Uterus (tissue), 4 donors: ENCODE measurements at places on chromosomes 12 and 14. TPM values are rescaled to one million over a fixed set of nuclear protein-coding genes. Genes with fewer than 3 reads are reported as not detected.

DNA sequence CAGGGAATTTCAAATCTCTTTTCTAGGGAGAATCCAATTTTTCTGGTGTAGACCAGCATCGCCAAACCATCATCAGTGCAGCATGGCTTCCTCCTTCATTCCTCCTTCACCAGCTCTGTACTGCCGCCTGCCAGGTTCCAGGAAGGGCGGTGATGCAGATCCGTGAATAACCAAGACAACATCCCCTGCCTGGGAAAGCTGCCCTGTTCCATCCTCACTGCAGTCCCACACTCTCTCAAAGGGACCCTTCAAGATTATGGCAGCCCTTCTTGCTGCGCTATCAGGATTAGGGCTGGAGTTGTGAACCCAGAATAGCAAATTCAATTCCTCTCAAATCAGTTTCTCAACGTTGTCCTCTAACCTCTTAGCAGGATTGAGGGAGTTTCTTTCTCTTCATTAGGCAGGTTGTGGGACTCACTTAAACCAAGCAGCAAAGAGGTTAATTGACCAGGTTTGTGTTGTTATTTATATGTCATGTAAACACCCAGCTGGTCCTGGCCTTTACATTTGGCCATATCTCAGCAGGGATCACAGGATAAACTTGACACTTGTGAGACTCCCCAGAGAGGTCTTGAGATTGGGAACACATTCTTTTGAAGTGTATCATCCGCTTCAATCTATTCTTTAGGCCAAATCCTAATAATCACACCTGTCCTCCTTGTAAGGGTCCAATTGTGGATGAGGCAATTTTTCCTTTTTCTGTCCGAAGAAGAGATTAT, 26.2 kb downstream of the TMEM30B start:
- H3K27me3 ChIP-seq = no peaks in the 10 kb centered on the region
- no peak for DNase-seq
- H3K4me3 ChIP-seq = no peak overlapping the region
- H3K4me1 ChIP-seq = no peaks in the 10 kb centered on the region
- no peaks in the 10 kb centered on the region for H3K36me3 ChIP-seq

DNA sequence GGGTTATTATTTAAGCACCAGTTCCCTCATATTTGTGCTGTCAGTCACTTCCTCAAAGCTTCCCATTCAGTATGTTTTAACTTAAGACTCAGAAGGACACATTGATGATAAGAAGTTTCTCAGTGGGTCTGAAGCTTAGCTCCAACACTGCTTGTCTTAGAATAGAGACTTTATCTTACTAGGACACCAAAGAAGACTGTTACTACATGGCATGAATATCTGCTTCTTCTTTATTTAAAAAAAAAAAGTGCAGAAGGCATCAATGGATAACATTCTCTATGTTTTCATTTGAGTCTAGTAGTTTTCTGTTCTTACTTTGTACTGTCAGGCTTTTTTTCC, 404.2 kb downstream of the DAD1 start:
- H3K27ac ChIP-seq = no peak overlapping the region
- H3K4me3 ChIP-seq = no peak overlapping the region
- DNase-seq = no peak
- no peaks in the 10 kb centered on the region for H3K27me3 ChIP-seq
- no peaks in the 10 kb centered on the region for H3K36me3 ChIP-seq
- H3K4me1 ChIP-seq = no peaks in the 10 kb centered on the region

- H3K4me1 ChIP-seq = no peaks in the 10 kb centered on the region
- no peak overlapping the region for H3K27ac ChIP-seq
- no peaks in the 10 kb centered on the region for H3K27me3 ChIP-seq
These were observed 140.6 kb upstream of the PELI2 start for GRCh38 chr14:55977392-55978150.

DNA sequence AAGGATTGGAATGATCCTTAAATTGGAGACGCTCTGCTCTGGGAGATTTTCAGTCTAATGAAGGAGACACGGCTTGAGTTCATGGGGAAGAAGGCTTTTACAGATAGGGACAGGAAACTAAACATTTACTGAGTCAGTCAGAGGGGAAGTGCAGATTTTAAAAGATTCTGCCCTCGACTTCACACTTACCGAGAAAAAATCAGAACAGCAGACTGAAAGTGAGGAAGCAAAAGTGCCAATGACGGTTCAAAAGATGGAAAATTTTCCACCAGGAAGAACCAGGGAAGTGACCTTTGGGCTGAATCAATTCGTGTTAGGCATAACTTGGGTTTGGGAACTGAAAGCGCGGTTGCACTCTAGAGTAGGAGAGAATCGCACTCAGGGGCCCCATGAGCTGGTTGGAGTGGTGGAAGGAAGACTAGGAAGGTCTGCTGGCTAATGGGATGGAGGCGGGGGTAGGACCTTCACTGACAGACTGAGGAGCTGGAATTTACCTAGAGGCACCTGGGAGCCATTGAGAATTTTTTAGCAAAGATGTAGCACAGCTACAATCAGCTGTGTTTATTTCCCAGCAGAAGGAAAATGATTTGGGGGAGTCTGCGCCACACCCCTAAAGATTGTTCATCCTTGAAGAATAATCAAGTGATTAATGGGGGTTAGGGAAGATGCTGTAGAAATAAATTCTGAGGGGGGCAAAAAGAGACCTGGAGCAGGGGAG, 1.2 kb downstream of the KCNK13 start:
- H3K36me3 ChIP-seq = no peaks in the 10 kb centered on the region
- no peak for DNase-seq
- H3K27ac ChIP-seq = no peak overlapping the region
- peaks cover 31% of the 10 kb centered on the region for H3K27me3 ChIP-seq

GRCh38 chr12:104482748-104483147, 26.0 kb downstream of the CHST11 start:
- no peak overlapping the region for H3K4me3 ChIP-seq
- H3K4me1 ChIP-seq = no peaks in the 10 kb centered on the region
- no peaks in the 10 kb centered on the region for H3K27me3 ChIP-seq
- H3K27ac ChIP-seq = no peak overlapping the region
- DNase-seq = no peak
- H3K36me3 ChIP-seq = no peaks in the 10 kb centered on the region

DNA sequence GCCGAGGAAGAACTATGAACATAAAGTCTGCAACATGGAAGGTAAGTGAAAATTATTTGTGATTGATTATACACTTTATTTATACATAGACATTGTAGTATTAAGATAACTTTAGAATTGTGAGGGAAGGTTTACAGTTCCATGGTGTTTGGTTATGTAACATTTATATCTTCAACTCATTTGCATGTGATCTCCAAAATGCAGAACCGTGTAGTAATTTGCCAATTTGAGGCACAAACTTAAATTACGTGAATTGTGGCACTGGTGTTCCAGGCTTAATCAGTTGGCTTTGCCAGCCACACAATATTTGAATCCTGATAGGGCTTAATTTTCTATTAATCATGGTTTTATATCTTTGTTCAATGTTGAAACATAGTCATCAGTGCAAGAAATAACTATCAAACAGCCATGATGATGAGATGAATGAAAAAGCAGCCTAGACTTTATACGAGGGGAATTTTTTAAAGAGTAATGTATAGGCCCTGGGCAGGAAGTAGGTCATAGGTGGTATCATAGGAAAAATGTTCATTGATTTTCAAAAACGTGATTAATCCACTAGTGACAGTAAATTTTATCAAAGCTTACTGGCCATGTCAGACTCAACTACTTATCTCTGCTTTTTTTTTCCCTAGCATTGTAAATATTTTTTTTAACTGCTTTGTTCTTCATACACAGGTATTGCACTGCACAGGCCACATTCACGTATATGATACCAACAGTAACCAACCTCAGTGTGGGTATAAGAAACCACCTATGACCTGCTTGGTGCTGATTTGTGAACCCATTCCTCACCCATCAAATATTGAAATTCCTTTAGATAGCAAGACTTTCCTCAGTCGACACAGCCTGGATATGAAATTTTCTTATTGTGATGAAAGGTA, 31.7 kb downstream of the HIF1A start:
- no peak for DNase-seq
- no peak overlapping the region for H3K4me3 ChIP-seq
- H3K36me3 ChIP-seq = no peaks in the 10 kb centered on the region
- H3K27me3 ChIP-seq = no peaks in the 10 kb centered on the region
- no peak overlapping the region for H3K27ac ChIP-seq
- no peaks in the 10 kb centered on the region for H3K4me1 ChIP-seq

DNA sequence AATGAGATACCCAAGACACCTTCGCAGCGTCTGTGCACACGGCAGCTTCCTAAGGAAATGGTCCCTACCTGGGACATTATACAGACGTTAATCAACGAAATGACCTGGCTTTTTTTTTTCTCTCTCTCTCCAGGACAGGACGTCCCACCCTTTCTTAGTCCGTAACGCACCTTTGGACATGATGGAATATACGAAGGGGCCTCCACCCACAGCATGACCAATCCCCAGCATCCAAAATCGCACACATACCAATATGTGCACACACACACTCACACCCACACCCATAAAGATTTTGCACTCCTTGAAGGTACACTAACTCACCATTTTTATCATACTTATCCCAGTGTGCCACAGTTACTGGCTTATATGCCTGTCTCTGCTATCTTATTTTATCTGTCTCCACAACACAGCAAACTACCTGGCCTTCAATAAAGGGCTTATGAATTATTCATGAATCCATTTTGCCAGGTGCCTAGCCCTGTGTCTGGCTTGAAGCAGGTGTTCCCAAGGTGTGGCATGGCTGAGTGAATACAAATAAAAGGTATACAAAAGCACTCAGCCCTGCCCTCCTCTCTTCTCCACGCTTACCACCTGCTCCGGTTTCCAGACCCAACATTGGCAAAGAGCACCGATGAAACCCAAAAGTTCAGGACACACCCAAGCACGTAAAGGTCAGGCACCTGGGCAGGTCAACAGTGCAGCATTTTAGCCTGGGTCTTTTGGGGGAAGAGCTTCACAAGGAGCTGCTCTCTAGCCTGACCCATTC, 2.2 kb downstream of the SCNN1A start:
- H3K27ac ChIP-seq = peak overlapping the region; percentile 87
- H3K36me3 ChIP-seq = no peaks in the 10 kb centered on the region
- no peaks in the 10 kb centered on the region for H3K27me3 ChIP-seq
- DNase-seq = no peak
- peaks cover 17% of the 10 kb centered on the region for H3K4me1 ChIP-seq

- H3K36me3 ChIP-seq = no peaks in the 10 kb centered on the region
- H3K4me1 ChIP-seq = no peaks in the 10 kb centered on the region
- no peak for DNase-seq
- no peak overlapping the region for H3K4me3 ChIP-seq
- H3K27ac ChIP-seq = no peak overlapping the region
- H3K27me3 ChIP-seq = no peaks in the 10 kb centered on the region
These were observed 9.6 kb upstream of the HSPB8 start for GRCh38 chr12:119169150-119169549.

STAB2 gene
- not detected for total RNA-seq

SLC6A12 gene
- total RNA-seq = 0.28 TPM

SLC17A8 gene
- total RNA-seq = not detected
